ENCODE measurements at places on chromosomes 7 and 10.

- DNase-seq, result no peak
Observed at GRCh38 chr7:71498381-71498780, 366.4 kb downstream of the GALNT17 start.

- DNase-seq, result no peak
Observed at GRCh38 chr10:6327961-6328698, 125.4 kb downstream of the PFKFB3 start.

GRCh38 chr10:126061526-126061925 lies 165.2 kb downstream of the FANK1 start:
- no peak for DNase-seq

GRCh38 chr7:112449353-112449752 lies 907 bp upstream of the IFRD1 start:
- no peak for DNase-seq

DNA sequence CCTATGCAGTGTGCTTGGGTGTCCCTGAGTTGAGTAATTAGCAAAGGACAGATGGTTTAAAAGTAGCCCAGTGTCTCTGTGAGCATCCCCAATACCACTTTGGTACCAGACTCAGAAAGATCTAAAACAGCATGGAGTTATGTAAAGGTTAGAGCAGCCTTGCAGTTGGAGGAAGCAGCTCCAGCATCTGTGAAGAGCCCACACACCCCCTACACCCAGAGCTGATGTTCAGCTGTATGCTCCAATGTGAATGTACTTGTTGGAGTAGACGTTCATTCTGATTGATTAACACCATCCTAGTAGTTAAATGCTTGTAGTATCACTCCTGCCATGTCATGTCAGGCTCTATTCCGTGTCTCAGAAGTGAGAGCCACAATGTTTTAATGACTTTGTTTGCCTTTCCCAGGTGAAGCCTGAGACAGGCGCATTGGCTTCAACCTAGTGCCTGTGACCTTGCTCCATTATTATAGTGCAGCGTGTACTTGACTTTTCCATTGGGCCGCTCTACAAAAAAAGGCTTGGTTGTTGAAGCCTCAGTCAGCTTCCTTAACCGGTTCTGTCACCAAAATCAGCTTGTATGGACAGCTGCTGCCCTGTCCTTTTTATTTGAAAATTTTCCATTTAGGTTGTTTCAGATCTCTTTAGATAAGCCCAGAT lies 154.2 kb downstream of the LCOR start:
- DNase-seq, result no peak

DNA sequence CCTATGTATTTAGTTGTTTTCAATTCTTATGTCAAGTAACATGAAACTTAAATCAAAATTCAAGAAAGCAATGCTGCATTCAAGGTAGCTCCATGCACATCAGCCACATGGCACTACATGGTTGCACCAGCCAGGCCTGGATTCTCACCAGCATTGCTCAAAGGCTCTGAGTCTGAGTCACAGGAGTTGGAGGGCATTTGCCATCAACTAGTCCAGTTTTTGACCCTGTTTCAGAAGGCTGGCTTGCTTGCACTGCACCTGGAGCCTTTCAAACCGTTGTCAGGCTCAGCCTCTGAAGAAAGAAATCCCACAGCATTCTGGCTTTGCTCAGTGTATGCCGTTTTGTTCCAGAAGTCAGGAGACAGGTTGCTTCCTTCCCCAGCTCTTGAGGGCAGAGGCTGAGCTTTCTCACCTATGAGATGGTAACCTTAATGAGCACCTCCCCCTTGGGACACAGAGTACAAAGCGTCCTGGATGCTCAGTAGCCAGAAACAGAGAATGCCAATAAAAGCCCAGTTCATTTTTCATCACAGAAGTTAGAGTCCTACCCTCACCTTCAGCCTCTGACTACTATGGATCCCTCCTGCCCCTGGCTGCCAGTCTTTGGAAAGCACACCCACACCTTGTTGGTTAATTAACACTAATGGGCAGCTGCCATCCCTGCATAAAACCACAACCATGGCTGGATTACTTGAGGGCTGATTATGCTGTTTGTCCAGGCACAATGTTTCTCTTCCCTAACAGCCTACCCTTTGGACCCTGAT lies 288.4 kb upstream of the LRRTM3 start:
- DNase-seq, result no peak

- DNase-seq, result no peak
Observed at GRCh38 chr10:60175441-60175971, 214.2 kb downstream of the ANK3 start.

DNA sequence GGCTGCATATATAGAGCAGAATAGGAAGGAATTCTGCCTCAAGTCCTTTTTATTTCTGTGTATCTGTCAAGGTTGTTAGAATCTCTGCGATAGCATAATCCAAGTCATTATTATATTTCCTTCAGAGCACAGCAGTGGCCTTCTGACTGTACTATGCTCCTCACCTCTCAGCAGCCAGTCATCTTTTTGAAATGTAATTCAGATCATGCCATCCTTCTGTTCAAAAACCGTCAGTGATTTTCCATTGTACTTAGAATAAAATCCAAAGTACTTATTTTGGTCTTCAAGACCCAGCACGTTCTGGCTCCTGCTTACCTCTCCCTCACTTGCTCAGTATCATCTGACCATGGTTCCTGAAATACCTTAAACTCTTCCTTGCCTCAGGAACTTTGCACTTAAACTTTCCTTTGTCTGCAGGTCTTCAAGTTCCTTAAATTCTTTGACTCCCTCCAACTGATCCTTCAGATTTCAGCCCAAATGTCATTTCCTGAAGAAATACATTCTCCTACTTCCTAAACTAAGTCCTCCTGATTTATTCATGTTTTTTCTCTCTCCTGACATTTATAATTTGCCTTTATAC lies 112.4 kb downstream of the ST7 start:
- no peak for DNase-seq

DNA sequence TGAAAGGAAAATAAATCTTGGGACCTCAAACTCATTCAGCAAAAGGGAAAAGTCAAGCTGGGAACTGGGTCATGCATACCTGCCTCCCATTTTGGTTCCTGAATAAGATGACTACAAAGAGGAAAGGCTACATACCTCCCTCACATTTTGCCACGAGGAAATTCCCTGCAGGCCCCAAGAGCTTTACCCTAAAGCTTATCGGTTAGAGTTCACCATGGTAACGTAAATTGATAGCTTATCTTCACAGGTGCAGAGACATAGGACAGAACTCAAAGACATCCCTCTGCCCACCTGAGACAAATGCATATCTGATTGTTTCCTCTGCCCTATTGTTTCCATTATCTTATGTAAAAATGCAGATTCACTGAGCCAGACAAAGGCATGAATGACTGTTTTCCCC lies 31.5 kb upstream of the GRB10 start:
- DNase-seq, result no peak

DNA sequence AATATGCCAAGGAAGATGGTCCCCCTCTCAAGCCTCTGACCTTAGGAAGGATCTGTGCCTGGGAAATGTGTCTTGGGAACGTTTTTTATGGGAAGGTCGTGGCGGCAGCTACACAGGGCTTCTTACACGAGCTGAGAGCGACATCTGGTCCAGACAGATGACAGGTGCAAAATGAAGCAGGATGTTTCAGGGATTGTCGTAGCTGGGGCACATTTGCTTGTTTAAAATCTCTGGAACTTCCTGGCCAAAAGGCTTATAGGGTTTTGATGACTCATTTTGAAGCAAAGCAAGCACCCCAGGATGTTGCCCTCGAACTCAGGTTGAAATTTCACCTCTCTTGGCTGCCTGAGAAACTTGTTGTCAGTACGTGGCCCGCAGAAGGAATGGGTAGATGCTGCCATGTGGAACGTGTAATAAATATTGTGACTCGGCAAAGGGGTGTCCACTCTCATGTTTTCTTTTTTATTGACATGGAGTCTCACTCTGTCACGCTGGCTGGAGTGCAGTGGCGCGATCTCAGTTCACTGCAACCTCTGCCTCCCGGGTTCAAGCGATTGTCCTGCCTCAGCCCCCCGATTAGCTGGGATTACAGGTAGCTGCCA lies 117.5 kb downstream of the CAMK1D start:
- DNase-seq, result no peak

DNA sequence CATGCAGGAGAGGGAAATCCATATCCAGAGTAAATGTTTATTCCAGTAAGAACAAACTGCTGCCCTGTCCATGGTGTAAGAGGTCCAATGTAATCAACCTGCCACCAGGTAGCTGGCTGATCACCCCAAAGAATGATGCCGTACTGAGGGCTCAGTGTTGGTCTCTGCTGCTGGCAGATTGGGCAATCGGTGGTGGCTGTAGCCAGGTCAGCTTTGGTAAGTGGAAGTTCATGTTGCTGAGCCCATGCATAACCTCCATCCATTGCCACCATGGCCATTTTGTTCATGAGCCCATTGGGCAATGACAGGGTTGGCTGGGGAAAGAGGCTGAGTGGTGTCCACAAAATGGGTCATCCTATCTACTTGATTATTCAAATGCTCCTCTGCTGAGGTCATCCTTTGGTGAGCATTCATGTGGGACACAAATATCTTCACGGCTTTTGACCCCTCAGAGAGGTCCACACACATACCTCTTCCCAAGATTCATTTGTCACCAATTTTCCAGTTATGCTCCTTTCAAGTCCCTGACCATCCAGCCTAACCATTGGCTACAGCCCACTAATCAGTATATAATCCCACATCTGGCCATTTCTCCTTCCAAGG lies 23.3 kb upstream of the PAPSS2 start:
- DNase-seq, result no peak

GRCh38 chr7:27922907-27923641 lies 183.1 kb downstream of the TAX1BP1 start:
- DNase-seq, result peak; percentile 14

DNA sequence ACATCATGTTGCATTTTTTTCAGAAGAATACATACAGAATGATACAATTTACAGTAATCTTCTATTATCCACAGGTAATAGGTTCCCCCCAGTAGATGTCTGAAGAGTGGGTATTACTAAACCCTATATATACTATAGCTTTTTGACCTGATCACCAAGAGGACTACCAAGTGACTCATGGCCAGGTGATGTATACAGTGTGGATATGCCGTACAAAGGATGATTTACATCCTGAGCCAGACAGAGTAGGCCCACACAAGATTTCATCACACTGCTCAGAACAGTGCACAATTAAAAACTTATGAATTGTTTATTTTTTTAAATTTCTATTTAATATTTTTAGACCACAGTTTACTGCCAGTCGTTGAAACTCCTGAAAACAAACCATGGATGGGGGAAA lies 70.6 kb downstream of the STEAP1B start:
- no peak for DNase-seq

DNA sequence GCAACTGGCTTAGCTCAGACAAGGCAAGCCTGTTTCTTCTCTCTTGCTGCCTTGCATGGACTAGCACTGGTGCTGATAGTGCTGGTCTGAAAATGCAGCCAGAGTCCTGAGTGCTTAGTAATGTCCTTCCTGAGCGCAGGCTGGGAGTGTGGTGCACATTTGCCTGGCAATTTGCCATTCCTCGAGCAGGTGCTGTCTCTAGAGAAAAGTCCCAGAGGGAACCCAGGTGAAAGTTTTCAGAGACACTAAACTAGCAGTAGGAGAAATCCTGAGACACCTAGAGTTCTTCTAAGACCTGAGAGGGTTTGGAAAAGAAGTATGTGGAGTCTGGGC lies 1.9 kb downstream of the SFTPD start:
- no peak for DNase-seq

DNA sequence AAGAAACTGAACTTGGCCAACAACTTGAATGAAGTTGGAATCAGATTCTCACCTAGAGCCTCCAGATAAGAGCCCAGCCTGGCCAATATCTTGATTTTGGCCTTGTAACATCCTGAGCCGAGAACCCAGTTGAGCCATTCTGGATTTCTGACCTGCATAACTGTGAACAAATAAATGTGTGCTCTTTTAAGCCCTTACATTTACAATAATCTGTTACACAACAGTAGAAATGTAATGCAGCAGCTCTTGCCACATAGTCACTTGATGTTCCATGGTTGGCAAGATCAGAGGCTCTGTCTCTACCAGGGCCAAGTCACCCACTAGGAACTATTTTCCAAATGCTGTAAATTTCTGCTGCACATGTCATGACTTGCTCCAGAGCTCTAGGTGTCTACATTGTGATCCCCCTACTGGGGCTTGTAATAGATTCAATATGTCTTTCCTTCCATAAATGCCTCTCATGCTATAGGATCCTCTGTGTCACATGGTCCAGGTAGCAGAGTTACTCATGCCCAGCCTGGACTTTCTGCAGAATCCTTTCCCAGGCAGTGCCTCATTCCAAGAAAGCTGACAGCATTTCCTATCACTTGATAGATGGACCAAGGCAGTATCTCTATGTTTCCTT lies 11.4 kb upstream of the RBM20 start:
- no peak for DNase-seq

DNA sequence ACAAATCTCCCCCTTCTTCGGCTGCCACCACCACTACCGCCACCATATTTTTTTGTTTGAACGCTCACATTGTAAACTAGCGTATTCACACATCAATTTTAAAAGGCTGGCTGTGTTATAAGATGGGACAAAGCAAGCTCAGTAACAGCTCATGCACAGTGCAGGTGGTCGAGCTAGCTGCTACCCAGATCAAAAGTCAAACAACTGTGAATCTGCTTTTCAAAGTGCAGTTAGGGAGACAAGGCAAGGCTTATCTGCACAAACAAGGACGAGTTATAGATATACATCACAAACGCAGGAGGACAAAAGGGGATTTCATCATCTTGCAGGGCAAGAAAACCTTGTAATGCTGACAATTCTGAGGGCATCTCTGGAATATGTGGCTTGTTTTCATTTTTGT lies 231.6 kb downstream of the VTI1A start:
- no peak for DNase-seq

GRCh38 chr7:120985130-120985758 lies 3.3 kb upstream of the CPED1 start:
- no peak for DNase-seq

DNA sequence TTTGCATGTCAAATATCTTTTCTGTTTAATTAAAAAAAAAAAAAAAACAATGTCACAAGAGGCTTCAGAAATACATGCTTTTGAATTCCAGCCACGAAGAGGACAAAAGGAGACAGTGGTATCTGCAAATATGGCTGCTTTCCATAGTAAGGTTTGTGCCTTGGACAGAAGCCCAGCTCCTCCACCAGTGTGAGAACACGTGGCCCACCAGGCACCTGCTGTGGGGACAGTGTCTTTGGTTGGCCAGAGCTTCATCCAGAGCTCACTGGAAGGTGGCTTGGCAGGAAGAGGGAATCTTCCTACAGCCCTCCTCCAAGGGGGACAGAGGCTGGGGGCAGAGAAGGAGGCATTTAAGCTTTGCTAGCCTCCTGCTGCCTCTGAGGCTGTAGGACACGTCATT lies 144.6 kb downstream of the GLCCI1 start:
- DNase-seq, result no peak

DNA sequence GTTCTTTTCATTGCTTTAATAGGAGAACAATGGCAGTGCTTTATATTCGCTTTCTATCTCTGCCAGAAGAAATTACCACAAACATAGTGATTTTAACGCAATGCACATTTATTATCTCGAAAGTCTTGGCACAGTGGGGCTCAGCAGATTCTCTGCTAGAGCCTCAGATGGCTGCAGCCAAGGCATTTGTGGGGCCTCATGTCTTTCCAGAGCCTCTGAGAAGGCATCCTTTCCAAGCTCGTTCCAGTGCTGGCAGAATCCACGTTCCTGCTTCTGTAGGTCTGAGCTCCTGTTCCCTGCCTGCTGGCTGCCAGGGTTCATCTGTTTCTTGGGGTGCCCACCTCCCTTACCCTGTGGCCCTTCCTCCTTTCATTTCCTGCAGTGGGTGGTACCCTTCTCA lies 60.2 kb downstream of the LRRC18 start:
- no peak for DNase-seq

GRCh38 chr10:24495666-24496460 lies 227.8 kb downstream of the ARHGAP21 start:
- no peak for DNase-seq
